Upper lobe of left lung (tissue), 6 donors: ENCODE measurements at places on chromosomes 2 and 18.

- DNase-seq, result no peak
Observed at GRCh38 chr2:54438271-54438670, 17.9 kb upstream of the SPTBN1 start.

GRCh38 chr18:74895686-74896085, 298.0 kb downstream of the ZNF407 start:
- no peak for DNase-seq

DNA sequence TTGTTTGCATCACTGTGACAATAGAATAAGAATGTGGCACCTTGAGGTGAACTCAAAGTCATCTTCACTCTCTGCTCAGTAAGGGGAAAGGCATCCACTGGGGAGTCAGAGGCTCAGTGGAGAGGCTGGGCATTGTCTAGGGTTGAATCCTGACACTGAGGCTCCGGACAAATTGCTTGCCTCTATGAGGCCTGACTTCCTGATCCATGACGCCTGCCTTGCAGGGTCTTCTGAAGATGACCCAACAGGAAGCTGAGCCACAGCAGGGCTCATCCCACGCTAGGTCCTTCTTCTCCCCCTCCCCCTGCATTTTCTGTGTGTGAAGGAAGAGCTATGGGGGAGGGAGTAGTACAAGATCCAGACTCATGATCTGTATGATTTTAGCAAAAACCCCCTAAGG, 265.1 kb downstream of the SH3BP4 start:
- no peak for DNase-seq

DNA sequence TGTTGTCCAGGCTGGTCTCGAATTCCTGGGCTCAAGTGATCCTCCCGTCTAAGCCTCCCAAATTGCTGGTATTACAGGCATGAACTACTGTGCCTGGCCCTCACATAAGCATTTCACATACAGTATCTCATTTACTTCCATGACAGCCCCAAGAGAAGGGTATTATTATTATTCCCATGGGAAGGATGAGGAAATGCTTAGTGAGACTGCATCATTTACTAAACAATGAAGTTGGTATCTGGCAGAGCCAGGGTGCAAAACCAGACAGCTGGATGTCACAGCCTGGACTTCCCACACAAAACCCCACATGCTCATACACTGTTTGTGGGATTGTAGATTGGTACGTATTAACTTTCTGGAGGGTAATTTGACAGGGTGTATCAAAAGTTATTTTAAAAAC, 29.9 kb downstream of the DAPL1 start:
- DNase-seq, result no peak

- DNase-seq, result no peak
Observed at GRCh38 chr2:205857520-205858237, 175.4 kb downstream of the NRP2 start.

DNA sequence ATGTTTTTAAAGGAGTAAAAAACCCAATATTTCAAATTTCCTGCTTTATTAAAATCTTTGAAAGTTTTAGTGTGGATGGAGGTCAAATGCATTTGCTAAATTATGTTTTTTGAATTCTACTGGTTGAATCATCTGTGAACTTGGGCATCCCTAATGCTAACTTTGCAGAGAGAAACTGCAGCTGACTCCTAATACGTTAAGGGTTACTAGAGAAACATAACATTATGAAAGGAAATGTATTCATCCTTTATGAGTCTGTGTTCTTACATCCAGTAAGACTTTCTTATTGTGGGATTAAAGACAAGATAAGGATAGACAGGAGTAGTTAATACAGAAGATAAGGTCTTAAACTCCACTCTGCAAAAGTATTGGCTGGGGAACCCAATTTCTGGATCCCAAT, 140.6 kb downstream of the FAM124B start:
- DNase-seq, result no peak

GRCh38 chr2:189579585-189580186, 900 bp downstream of the SLC40A1 start:
- no peak for DNase-seq

- no peak for DNase-seq
Observed at GRCh38 chr2:96236882-96237281, 28.3 kb upstream of the STARD7 start.

- DNase-seq, result no peak
Observed at GRCh38 chr2:161243312-161243711, 64.9 kb upstream of the PSMD14 start.

- DNase-seq, result no peak
Observed at GRCh38 chr2:8889978-8890377, 52.6 kb upstream of the KIDINS220 start.

- no peak for DNase-seq
Observed at GRCh38 chr2:89833116-89833779, 1141.8 kb downstream of the RPIA start.

DNA sequence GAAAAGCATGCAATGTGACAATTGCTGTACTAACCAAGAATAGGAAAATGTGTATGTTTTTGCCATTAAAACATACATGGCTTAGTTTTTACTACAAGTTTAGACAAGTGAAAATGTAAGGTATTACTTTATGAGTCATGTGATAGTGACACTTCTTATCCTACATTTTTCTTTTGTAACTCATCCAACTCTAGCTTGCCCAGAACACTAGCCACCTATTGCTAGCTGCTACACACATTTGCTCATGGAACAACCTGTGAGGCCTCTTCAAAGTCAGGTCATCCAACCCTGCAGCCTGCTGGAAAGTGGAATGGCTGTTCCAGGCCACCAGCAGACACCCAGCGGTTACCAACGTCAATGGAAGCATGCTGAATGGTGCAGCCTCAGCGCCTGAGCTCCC, 1043.9 kb downstream of the TMEM182 start:
- DNase-seq, result no peak

DNA sequence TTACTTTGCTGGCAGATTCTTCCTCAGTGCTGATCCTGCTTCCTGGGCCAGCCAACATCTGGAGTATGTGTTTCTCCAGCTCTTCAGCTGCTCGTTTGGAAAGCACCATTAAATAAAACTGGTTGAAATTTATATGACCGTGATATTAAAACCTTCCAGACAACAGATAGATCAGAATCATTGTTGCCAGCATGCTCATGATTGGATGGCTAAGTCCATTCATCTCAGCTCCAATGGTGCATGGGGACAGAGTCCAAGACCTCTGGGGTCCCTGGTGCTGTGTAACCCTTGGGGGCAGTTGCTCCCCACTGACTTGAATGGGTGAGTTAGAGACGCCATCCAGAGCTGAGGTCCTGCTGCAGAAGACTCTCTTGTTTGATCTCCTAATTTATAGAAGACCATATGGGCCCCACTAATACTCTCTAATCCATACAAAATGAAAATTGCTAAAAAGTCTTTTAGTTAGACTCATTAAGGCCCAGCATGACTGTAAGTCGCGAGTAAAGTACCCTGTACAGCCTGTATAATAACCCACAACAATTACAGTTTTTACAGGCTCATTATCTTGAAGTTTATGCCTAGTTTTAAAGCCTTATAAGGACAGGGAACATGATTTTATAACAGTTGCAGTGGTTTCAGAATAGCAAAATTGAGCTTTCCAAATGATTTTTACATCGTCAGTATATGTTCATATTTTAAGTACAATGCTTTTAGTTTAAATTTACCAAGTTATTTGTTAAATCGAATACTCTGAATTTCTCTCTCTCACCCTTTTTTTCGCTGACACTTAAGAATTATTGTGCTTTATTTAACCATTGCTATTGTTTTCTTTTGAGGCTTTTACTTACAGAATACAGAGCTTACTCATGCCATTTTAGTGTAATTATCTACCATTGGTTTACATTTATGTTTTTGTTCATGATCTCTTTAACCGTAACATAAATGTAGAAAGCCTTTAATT, 60.0 kb downstream of the CABLES1 start:
- no peak for DNase-seq

GRCh38 chr2:113679457-113679856, 52.4 kb downstream of the RABL2A start:
- DNase-seq, result no peak

GRCh38 chr2:97967216-97967592, 28.5 kb downstream of the TMEM131 start:
- DNase-seq, result no peak

- DNase-seq, result no peak
Observed at GRCh38 chr2:128702616-128703015, 383.9 kb upstream of the HS6ST1 start.
